ENCODE measurements at places on chromosomes 2 and 18.

GRCh38 chr2:26519396-26520147 is 41.6 kb upstream of the OTOF start:
- no peak for DNase-seq

GRCh38 chr18:33708876-33709275 is 130.9 kb downstream of the ASXL3 start:
- no peak for DNase-seq

GRCh38 chr2:230703514-230703913 is 9.1 kb upstream of the CAB39 start:
- DNase-seq = no peak

- DNase-seq = no peak
Observed at GRCh38 chr2:74080346-74080745, 67.4 kb downstream of the BOLA3 start.

DNA sequence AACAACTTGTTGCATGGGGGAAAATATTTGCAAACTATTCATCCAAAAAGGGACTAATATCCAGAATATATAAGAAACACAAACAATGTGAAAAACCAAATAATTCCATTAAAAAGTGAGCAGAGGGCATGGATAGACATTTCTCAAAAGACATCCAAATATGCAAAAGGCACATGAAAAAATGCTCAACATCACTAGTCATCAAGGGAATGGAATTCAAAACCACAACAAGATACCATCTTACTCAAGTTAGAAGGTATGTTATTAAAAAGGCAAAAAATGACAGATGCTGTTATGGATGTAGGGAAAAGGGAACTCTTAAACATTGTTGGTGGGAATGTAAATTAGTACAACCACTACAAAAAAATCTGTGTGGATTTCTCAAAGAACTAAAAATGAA is 396.5 kb downstream of the CCDC85A start:
- DNase-seq = no peak

DNA sequence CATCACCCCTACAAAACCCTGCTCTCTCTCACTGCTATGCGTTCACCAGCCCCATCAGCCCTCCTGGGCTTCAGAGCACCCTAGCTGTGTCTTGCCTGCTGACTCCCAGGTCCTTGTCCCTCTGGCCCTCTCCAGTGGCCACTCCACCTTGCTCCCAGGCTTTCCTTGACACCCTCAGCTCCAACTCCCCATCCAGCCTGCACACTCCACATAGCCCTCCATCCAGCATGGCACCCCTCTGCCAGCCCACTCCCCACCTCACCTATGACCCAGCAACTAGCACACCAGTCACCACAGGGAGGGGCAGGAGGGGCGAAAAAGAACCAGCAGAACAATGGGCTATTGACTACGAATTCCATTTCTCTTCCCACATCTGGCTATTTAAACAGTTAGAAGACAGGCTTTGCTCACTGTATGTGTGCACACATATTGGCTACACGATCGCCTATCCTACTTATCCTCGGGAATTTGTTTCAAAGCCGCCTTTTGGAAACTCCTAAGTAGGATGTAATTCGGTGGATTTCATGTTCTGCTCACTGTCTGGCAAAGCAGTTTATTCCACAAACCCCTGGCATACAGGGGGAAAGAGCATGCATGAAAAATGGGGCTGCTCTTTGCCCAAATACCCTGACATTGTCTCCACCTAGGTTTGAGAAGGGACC is 195.3 kb downstream of the SMAD2 start:
- no peak for DNase-seq

GRCh38 chr18:70387027-70387426 is 98.2 kb downstream of the SOCS6 start:
- DNase-seq = no peak

- DNase-seq = no peak
Observed at GRCh38 chr2:43347746-43348145, 121.3 kb upstream of the ZFP36L2 start.

GRCh38 chr2:44689516-44689915 is 252.0 kb upstream of the SIX3 start:
- DNase-seq = no peak

- DNase-seq = no peak
Observed at GRCh38 chr2:53690876-53691275, 76.7 kb upstream of the CHAC2 start.

DNA sequence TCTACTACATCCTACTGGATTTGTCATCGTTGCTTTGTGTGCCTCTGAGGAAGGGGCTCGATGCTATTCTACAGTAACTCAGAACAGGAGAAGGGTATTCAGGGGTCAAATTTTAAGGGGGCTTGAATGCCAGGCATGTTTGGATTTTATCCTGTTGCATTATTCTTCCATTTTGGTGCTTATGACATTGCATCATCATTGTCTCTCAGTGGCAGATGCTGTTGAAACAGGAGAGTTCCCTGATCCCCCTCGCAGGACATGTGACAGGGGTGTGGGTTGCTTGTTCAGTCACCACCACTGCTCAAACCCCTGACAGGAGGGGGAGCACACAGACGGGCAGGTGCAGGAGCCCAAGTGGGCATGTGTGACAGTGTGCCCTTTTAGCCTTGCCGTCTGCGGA is 156.7 kb downstream of the SLC4A3 start:
- no peak for DNase-seq

- DNase-seq = no peak
Observed at GRCh38 chr18:8324343-8325065, 284.7 kb upstream of the RAB12 start.

GRCh38 chr2:191703079-191703725 is 25.3 kb downstream of the NABP1 start:
- DNase-seq = no peak

DNA sequence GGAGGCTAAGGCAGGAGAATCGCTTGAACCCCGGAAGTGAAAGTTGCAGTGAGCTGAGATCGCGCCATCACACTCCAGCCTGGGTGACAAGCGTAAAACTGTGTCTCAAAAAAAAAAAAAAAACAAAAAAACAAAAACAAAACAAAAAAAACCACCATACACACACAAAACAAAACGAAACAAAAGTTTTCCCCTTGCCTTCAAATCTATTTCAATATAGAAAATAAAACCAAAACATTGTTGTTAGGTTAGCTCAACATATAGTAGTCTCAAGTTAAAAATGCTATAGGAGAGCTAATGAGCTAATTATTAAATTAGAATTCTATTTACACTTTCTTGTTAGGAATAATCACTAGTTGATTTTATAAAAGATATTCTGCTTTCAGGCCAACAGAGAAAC is 43.3 kb downstream of the FBXO11 start:
- DNase-seq = no peak

DNA sequence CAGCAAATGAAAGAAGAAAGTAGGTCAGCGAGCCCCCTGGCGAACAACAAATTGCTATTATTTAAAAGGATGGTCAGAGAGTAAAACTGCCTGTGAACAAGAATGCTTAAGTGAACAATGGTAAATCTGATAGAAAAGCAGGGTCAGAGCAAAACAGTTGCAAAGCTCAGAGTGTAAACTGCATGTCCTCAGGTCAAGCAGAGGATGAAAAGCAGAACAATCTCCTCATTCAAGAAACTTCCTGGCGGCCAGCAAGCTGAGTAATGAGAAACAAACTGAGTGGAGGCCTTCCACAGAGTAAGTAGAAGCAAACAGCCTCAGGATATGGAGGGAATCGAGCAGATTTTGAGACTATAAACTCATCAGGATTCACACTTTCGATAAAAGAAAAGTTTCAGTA is 117.9 kb downstream of the PPP1R1C start:
- DNase-seq = no peak

Data from left ventricle myocardium superior (tissue), 1 donor.